ENCODE measurements at places on chromosomes 1 and 21.

DNA sequence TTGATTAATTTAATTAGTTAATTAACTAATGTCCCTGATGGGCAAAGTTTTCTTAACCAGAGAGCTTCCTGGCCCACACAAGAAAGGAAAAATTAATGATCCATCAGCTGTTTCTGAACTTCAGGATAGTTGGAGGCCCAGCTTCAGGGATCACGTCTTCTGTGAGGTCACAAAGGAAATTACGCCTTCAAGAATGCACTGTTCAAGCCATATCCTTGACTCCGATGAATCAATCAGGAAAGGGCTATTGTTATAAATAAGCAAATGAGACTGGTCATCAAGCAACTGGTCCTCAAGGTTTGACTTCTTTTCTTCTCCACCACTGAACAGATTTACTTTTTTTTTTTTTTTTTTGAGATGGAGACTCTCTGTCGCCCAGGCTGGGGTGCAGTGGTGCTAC, 40.6 kb downstream of the TCP10L start:
- no peak for DNase-seq

GRCh38 chr1:221011145-221011544, 131.9 kb downstream of the HLX start:
- DNase-seq: no peak

- DNase-seq: no peak
These were observed 277.1 kb upstream of the KAZN start for GRCh38 chr1:14321422-14321821.

- no peak for DNase-seq
These were observed 88.6 kb upstream of the SPATA6 start for GRCh38 chr1:48560577-48560976.

GRCh38 chr21:34967509-34968289, 81.4 kb downstream of the RUNX1 start:
- DNase-seq: peak; percentile 44

- no peak for DNase-seq
These were observed 14.6 kb upstream of the AGTRAP start for GRCh38 chr1:11721311-11721710.

- peak; percentile 21 for DNase-seq
These were observed 71.4 kb upstream of the FAM20B start for GRCh38 chr1:178954325-178954690.

GRCh38 chr1:195153107-195153506, 1455.1 kb downstream of the KCNT2 start:
- no peak for DNase-seq

GRCh38 chr1:191907121-191907520, 251.1 kb upstream of the RGS18 start:
- no peak for DNase-seq

DNA sequence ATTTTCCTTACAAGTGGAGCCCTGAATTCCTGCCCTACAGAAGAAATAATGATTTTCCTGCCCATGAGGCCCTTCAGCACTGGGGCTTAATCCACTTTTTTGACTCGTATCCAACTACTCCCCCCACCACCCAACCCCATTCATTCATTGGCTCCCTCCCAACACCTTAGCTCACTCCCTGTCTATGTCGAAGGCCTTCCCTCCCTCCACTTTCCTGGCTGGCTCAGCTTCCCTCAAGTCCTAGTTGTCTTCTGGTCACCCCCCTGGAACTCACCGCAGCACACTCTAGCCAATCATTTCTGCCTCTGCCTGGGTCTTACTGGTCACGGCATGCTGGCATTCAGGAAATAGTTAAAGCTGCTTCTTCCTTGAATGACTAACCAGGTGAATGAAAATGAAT, 118.9 kb downstream of the PGBD5 start:
- peak; percentile 63 for DNase-seq

- no peak for DNase-seq
These were observed 64.4 kb downstream of the MAST2 start for GRCh38 chr1:45867697-45868348.

DNA sequence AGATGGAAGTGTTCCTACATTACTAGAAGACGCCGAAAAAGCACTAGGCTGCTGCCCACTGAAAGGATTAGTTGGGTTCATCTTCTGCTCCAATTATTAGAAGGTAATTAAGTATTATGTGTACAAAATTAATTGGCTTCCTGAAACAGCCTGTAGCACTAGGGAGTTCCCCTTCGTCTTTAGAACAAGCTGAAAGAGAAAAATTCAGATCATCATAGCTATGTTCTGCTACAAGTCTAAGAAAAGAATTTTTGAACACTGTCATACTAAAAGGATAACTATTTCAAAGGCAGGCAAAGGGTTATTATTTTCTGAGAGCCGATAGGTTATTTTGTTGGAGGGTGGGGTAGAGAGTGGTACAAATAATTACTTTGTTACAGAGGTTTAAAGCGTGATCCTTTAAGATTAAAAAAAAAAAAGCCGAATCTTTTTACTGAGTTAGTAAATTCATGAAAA, at the start of gene MCM3AP:
MCM3AP (minus strand) TSS at position 406 of the 456 bp plus-strand sequence; CDS start at position 81, 325 bp downstream.
- no peak for DNase-seq

DNA sequence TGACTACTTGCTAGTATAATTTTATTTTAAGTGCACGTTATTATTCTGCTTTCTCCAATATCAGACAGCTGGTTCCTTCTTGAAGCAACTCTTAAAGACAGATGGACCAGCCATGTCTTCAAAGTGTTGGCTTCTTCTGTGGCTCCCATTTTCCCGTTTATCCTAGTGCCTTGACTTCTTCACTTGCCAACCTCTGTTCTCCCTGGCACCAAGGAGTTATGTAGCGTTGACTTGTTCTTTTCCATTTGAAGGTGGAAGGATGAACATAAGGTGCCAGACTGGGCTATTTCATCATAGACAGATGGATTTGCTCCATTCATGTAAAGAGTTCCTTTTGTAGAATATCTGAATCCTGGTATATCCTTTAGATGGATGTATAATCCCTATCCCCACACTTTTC, 260.6 kb downstream of the DISC1 start:
- DNase-seq: no peak

DNA sequence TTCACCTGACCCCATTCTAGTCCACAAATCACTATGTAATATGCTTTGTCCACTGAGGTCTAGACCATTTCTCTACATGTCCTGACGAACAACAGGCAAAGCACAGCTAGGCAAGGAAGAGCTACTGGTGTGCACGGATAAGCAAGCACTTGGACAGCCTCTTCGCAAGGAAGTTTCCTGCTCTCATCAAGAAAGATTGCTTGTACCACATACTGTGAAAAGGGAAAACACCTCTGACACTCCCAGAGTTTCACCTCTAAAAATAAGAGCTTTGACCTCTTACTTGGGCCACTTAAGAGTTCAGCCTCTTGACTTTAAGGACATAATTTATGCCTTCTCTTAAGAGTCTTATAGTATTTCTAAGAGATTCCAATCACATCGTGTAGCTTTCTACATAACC, 36.0 kb upstream of the LPAR3 start:
- no peak for DNase-seq
